ENCODE measurements at places on chromosomes 11 and 22.

GRCh38 chr11:2818503-2818902 lies 67.1 kb downstream of the CDKN1C start:
- no peak for DNase-seq

DNA sequence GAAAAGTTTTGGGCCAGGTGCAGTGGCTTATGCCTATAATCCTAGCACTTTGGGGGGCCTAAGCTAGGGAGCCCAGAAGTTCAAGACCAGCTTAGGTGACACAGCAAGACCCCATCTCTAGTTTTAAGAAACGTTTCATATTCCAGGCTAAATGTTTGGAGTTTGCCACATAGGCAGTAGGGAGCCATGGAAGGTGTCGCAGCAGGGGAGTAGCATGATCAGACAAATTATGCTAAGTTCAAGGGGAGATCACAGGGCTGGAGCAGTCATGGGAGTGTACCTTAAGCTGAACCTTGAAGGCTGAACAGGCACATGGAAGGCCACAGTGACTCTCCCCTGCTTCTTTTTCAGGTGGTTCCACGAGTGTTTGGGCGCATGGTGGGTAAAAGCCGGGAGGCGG lies 5.9 kb upstream of the NHERF4 start:
- no peak for DNase-seq

DNA sequence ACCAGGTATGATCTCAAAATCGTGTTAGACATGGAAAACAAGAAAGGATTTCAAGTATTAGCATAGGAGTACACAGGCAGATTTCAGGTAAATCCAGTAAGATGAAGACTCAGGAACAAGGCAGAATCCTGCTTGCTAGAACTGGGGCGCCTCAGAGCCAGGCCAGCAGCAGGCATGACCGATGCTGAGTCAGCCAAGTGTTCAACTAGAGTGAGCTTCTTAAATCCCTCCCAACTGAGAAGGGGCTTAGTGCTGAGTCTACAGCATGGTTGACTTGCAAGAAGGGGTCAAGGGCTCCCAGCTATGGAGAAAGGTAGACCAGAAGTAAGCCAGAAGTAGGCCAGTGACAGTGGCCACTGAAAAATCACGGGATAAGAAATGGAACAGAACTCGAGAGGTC lies 12.4 kb downstream of the GRAP2 start:
- no peak for DNase-seq

DNA sequence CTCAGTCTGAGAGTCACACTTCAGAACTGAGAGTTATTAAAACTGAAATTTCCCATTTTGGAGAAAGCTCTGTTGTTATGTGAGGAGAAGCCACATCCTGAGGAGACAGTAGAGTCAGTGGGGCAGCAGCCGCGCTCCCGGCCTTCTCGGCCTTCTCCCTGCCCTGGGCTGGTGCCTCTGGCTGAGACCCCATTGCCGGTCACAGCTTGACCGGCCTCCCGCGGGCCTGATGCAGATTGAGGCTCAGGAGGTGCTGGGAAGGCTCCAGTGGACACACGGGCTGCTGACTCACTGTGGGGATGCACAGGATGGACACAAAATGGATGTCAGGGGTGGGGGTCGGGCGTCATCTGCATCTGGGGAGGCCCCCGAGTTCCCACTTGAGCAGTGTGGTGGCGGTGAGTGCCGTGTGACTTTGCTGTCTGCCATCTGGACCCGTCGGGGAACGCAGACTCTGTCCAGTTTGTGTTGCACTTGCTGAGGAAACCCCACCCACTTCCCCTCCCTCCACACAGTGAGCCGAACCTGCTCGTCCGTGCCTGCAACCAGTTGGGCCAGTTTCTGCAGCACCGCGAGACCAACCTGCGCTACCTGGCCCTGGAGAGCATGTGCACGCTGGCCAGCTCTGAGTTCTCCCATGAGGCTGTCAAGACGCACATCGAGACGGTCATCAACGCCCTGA lies 50.1 kb downstream of the MUC6 start:
- DNase-seq = no peak

- no peak for DNase-seq
Measured at GRCh38 chr11:118909619-118910308, 16.0 kb downstream of the BCL9L start.

DNA sequence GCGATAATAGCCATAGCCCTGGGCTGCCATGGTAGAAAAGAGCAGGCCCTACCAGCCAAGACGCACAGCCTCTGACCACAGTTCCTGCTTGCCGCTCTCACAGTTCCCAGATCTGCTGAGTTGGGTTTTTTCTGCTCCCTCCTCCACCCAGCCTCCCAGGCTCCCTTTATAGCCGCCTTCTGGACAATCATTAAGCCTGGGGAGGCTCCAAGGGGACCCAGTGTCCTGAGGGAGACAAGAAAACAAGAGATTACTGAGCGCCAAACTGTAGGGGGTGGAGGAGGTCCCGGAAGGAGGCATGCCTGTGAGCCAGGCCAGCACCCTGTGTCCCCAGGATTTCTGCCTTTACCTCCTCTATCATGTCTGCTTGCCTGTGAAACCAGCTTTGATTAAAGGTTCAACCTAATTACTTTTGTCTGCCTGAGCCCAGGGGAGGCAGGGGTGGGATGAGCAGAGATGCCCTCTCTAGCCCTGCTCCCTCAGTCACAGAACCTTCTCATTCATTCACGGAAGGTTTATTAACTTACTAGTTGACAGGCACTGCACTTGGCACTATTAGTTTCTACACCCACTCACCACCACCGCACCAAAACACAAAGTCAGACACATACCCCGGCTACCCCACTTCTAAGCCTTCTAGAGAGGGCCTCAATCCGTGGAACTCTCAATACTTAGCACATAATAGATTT lies 1.2 kb downstream of the SLC37A4 start:
- peak; percentile 58 for DNase-seq

DNA sequence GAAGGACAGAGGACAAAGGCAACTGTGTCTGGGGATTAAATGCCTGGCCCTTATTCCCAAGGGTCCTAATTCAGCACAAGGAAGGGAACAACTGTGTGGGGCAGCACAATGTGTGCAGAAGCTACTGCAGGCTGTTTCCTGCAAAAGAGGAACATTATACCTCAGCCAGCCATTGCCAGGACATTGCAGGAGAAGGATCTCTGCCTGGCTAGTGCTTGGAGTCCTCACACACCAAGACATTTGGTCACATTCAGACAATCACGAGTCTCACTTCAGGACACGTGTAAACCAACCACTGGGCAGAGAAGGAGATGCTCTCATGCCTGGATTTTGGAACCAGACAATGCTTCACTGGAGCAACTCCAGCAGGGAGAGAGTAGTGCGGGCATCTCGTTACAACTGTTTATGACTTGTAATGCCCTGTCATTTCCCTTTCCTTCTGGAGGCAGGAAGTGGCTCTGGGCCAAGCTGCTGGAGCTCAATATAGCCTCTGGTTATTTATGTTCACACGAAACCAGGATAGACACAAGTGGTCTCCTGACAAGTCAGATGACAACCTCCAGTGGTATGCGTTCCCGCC lies 23.9 kb upstream of the ZC3H12C start:
- no peak for DNase-seq

- DNase-seq = no peak
Measured at GRCh38 chr11:134574425-134574824, 162.4 kb upstream of the B3GAT1 start.

- DNase-seq = peak; percentile 70
Measured at GRCh38 chr11:12717851-12718291, 43.6 kb downstream of the TEAD1 start.

DNA sequence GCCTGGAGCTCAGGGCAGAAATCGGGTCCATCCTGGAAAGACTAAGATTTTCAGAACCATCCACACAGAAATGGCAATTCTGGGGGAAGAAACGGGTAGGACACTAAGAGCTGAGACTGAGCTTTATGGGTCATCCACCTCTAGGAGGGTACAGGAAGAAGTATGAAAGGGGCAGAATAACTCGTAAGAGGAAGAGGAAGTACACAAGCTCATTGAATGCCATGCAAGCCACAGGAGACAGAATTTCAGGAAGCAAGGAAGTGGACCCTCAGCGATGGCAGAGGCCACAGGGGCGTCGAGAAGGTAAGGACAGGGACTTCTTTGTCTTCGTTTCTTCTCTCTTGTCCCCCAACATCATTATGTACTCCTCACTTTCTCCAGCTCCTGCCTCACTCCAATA lies 169.6 kb downstream of the MAML2 start:
- DNase-seq = no peak

DNA sequence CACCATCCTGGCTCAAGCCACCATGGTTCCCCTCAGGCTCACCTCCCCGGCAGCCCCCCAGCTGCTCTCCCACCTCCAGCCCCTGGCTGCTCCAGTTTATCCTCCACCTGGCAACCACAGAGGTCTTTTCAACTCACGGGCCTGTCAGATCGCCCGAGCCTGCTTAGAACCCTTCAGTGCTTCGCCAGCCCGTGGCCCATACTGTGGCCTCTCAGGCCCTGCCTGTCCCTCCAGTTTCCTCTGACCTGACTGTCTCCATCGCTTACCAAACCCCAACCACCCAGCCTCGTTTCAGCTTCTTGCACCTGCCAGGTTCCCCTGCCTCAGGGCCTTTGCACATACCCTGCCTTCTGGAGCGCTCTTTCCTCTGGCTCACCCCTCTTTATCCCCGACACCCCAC lies 6.9 kb downstream of the KCNC1 start:
- no peak for DNase-seq

DNA sequence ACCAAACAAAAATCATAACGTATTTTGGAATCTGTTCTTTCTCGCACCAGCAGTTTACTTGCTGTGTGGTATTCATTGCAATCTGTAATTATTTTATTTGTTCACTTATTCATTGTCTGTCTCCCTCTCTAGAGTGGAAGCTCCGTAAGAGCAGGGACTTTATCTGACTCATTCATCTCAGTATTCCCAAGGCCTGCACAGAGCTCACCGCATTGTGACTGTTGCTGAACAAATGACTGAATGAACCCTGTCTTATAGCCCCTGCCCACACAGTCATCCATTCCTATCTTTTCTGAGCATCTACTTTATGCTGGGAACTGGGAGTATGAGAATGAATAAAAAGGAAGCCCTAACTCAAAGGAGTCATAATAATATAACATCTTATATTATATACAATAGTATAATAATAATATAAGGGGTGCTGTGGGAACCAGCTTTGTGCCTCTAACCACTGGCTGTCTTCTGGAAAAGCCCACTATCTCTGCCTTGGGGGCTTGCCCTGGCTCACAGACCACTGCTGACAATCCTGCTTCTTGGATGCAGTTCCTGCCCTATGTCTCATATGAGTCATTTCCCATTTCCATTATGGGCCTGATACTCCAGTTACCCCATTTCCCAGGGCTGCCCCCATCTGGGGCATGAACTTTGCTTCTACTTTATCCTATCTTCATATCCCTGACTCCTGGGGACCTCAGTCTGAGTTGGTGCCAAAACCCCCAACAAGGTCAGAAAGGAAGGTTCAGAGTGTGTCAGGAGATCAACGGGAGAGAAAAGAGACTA lies 11.0 kb downstream of the XRRA1 start:
- DNase-seq = no peak

DNA sequence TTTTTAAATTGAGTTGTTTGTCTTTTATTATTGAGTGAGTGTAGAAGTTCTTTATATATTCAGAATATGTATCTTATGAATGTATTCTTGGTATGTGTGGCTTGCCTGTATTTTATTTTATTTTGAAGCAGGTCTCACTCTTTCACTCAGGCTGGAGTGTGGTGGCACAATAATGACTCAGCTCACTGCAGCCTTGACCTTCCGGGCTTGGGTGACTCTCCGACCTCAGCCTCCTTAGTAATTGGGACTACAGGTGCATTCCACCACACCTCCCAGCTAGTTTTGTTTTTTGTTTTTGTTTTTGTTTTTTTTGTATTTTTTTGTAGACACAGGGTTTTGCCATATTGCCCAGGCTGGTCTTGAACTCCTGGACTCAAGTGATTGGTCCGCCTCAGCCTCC lies 24.5 kb upstream of the MPPED2 start:
- DNase-seq = no peak

DNA sequence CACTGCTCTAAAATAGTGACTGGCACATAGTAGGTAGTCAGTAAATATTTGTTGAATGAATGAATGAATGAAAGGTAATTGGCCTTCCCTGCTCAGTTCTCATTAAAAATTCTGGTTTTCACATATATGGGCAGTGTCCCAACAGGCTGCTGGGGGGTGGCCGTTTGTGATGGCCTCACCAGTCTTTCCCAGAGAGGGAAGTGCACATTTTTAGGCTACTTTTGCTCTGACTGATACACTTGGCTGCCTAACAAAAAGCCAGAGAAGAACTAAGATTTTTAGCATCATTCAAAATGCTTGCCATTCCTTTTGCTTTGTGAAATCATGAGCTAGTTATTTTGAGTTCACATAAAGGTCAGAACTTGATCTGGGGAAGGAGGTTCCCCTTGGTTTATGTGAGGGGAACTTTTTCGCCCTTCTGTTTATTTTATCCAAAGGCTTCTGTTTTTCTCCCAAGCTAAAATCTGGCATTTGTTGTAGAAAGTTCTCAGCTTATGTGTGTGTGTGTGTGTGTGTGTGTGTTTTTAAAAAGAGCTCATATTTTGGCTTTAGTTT lies 83.1 kb downstream of the PTPRJ start:
- no peak for DNase-seq

DNA sequence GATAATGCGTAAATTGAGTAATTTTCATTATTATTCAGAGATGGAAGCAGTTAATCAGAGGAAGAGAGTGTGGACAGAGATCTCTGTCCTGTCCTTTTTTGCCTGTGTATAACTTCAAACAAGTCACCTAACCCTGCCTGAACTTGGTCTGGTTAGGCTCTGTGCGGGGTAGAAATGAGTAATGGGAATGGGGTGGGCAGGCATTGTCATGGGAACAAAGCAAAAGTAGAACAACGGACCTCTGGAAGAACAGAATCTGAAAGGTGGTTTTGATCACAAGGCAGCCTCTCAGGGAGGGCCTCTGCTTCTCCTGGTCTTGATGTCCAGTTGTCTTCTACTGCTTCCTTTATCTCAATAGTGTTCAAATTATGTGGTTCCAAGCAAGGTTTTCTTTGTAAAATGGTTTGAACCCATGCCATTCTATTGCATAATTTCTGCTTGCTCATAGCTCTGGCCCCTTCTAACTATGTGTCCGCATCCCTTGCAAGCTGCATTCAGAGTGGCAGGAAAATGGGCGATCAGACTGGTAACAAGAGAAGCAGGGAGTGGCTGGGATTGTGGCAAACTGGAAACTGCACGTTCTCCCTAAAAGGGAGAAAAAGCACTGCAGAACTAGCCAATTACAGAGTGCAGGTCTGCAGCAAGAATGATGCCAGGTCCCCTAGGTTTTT lies 76.1 kb downstream of the PRR5L start:
- no peak for DNase-seq
